ENCODE measurements at places on chromosomes 3 and 15.

DNA sequence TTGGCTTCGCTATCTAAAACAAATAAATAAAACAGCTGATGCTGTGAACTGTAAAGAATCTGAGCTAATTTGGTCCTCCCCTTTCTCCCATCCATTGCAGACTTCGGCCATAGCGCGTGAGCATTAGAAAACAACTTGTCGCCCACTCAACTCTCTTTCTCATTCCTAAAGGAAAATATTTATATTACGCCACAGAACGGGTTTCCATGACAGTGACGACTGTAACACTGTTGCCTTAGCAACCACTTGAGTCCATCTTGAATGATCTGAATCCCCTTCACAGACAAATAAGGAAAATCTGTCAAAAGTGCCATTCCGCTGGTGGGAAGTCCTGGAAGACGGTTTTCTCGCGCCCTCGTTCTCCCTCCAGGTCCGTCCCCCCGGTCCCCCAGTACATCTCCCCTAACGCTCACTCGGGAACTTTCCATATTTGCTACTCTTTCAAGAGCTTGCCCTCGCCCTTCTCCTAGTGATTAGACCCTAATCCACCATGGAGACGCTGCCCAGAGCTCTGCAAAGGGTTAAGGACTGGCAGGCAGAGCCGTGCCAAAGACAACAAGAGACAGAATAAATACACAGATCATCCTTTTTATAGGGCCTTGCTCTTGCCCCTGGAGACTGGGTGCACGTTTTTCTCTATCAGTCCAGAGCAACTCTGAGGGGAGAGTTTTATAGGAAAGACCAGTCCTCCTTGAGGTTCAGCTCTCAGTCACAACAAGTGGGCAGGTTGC lies 50.5 kb downstream of the CRYGS start:
- DNase-seq, result no peak

- DNase-seq, result no peak
Observed at GRCh38 chr3:64259636-64260035, 34.4 kb upstream of the PRICKLE2 start.

GRCh38 chr3:132406587-132406986 lies 10.7 kb upstream of the DNAJC13 start:
- no peak for DNase-seq

DNA sequence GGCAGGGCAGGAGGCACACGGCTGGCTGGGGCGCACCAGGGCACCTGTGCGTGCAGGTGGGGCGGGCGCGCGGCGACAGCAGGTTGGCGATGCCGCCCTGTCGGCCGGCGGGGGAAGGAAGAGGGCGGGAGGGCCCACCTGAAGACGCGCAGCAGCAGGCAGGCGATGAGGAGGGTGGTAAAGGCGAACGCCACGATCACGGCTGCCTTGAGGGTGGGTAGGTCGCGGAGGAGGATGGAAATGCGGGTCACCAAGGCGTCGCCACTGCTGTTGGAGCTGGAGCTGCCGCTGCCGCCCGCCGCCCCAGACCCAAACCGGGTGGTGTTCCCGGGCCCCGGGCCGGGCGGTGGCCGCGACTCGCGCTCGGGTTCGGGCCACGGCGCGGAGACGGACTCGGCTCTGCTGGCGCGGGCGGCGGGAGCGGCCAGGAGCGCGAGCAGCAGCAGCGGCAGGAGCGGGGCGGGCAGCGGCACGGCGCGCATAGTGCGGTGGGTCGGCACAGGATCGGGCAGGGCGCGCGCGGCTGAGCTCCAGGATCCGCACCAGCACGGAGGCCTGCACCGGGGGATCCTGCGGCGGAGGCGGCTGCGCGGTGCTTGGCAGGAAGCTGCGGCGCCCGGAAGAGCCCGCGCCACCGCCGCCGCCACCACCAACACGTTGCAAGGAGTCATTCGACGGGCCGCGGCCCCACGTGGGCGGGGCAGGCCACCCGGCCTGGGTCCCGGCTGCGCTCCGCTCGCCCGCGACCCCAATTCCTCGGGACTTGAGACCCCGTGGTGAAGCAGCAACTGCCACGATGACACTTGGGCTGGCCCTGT lies at the start of gene FAM174B:
TSS of gene FAM174B (minus strand) at position 598 of the 818 bp plus-strand sequence.
- DNase-seq, result no peak

GRCh38 chr15:89668171-89668570 lies 11.0 kb downstream of the PLIN1 start:
- DNase-seq, result no peak
